ENCODE measurements at places on chromosomes 13 and 19.

- no peak for DNase-seq
Measured at GRCh38 chr19:55372316-55373081, 2.2 kb upstream of the IL11 start.

GRCh38 chr13:45847554-45848224, 3.9 kb downstream of the SIAH3 start:
- no peak for DNase-seq

DNA sequence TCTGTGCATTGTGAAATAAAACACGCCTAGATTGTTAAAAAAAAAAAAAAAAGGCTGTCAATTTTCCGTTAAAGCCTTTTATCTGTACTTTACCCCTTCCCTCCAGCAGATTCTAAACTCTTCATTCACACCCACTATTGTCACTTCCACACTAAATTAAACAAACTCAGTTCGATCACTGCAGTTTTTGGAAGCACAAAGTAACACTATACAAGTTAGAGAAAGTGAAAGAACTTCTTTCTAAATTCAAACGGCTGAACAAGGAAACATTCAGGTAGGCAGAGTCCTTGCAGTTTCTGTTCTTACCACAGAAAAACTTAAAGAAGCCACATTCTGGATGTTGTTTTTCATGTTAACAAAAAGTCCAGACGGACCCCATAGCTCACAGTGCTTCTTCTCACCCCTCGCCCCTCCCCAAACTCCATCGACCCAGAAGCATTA, 27.5 kb upstream of the UBE2L5 start:
- no peak for DNase-seq

GRCh38 chr13:75411924-75412537, 69.9 kb downstream of the TBC1D4 start:
- no peak for DNase-seq

GRCh38 chr19:43532962-43533545, at the start of gene ZNF575:
Gene ZNF575, plus strand, starts transcription at chr19:43533188. Its CDS starts 1,235 bp downstream, at chr19:43534423.
- DNase-seq = peak; percentile 87
